CD4-positive, alpha-beta T cell treated with Interleukin-10 for 1 hour (primary cell): ENCODE measurements at places on chromosomes 13 and 19.

DNA sequence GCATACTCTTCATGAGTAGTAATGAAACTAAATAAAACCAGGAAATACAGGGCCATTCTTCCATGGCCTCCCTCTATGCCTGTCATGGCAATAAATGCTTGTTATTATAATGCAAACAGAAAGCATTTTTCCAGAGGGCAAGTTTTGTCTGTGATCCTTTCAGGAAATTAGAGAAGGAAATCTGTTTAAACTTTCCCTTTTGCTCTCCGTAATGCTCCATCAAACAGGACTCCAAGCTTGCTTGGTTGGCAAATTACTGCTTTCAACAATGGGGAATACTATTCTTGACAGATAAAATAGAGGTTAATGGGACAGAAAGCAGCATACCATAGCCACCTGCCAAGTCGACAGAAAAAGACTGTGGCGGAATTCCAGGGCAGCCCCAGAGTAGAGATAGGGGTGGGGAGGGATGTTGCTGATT is 252.5 kb downstream of the LHFPL6 start:
- DNase-seq = no peak

DNA sequence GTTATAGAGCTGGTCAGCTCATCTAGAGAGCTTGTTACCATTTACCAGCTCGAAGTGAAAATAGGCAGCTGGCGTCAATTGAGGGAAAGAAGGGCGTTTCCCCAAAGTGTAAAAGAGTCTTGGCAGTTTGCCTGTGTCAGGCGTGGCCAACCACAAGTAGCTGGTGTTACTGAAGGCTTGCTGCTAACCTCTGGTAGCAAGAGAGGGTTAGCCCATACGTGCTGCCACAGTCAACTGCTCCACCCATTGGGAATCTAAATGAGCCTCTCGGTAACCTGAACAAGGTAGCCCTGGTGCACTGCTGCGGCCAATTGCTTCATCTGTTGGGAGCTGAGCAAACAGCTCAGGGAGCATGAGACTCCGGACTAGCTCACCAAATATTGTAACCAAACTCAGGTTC is 314.9 kb upstream of the SLITRK5 start:
- DNase-seq = no peak

- DNase-seq = no peak
Observed at GRCh38 chr19:812747-813218, 9.0 kb downstream of the PLPPR3 start.

GRCh38 chr19:29804493-29804892 is 7.3 kb upstream of the CCNE1 start:
- no peak for DNase-seq
